ENCODE measurements at places on chromosomes 4 and X.

GRCh38 chr4:19301527-19301926, 950.2 kb upstream of the SLIT2 start:
- DNase-seq, result no peak

DNA sequence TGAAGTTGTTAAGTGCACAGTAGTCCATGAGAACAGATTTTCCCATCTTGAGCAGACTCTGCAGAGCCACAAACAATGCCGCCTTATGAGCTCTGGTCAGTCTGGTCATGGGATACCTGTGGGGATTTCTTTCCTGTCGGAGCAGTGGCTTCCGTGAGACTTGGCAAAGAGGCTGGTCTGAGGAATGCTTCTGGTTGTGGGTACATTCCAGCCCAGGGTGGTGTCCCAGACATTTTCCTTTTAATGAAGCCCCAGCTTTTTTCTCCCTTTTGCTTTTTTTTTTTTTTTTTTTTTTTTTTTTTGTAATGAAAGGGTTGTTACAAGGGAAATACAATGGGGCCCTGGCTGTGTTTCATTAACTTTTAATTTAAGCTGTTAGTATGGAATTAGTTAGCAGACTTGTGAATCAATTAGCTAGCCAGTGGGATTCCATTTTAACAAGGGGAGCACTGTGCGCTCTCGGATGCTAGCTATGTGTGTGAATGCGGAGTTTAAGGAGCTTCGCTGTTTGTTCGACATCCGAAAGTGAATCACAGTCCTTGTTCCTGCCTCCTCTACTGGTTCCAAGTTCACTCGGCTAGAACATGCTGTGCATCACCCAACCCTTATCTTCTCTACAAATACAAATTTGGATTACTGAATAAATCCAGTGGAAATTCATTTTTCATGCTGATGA, 225.1 kb downstream of the CBR4 start:
- no peak for DNase-seq

GRCh38 chr4:140930557-140930956, 174.4 kb upstream of the TBC1D9 start:
- no peak for DNase-seq

DNA sequence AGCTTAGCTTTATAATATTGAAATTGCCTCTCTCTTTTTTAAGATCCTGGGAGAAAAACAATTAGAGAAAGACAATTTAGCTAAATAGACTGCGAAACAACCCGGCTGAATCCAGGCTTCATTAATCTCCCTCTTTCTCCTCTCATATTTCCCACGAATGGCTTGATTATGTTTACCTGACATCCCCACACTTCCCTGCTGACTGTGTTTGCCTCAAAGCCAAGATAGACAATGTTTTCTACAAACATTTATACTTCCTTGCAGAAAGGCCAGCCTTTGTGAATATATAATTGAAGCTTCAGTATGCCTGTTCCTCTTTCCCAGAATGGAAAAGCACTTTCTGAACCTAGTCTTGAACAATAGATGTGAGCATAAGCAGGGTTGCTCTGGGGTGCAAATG, 566.8 kb downstream of the PDHA2 start:
- DNase-seq, result no peak

DNA sequence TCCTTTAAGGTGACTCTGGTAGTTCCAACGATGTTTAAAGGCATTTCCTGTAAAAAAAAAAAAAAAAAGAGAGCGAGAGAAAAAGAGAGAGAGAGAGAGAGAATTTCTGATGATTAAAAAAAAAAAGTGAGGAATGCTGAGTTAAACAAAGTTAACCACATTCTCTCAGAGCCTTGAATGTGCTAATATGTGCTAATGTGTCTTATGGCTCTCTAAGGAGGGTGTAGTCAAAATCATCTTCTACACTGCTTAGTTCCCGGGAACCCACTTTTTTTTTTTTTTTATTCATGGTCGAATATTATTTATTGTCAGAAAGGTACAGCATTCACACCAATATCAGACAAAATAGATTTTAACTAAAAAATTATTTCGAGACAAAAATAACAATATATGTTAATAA, 111.7 kb downstream of the SNCA start:
- DNase-seq, result no peak

- no peak for DNase-seq
Observed at GRCh38 chr4:118113220-118113619, 78.9 kb downstream of the NDST3 start.

- no peak for DNase-seq
Observed at GRCh38 chr4:101065935-101066485, 281.3 kb downstream of the PPP3CA start.

- DNase-seq, result no peak
Observed at GRCh38 chr4:80172203-80172602, 25.1 kb upstream of the PRDM8 start.

DNA sequence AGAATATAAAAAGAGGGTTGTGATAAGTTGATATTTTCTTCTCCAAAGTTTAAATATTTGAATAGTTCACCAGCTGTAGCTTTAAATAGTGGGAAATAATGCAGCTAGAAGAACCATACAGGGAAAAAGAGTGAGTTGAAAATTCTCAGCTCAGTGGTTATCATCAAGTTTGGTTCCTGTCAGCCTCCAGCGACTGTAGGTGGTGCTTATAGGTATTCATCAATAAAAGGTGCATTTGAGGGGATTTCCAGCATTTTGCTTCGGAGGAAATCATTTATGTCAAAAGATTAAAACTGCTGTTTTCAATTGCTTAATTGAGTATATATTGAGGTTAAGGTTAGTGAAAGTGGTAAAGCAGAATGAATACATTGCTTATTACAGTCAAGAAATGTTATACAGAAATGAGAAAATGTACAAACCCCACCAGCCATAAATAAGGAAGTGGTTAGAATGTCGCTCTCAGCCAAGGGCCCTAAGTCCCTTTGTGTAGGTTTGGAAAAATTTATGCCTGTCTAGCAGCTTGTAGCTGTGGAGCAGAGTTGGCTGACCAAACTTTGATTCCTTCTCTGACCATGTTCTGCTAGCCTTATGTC, 532.9 kb upstream of the FTHL17 start:
- no peak for DNase-seq

DNA sequence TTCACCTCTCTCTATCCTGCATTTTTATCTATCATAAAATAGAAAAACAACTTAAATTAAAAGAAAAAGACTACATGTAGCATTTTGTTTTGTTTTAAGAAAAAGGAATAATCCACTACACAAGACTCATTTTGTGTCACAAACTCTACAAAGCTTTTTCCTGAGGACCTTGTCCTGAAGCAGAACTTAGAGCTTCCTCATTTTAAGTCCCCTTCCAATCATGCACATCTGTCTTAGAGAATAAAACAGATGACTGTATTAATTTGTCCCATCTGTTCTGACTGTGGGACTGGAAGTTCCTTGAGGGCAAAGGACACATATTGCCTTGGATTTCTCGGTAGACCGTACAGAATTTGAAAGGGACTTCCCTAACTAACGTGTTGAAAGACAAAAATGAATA, 218.5 kb downstream of the COL25A1 start:
- DNase-seq, result no peak

GRCh38 chr4:112238833-112239232, 7.2 kb downstream of the AP1AR start:
- no peak for DNase-seq

DNA sequence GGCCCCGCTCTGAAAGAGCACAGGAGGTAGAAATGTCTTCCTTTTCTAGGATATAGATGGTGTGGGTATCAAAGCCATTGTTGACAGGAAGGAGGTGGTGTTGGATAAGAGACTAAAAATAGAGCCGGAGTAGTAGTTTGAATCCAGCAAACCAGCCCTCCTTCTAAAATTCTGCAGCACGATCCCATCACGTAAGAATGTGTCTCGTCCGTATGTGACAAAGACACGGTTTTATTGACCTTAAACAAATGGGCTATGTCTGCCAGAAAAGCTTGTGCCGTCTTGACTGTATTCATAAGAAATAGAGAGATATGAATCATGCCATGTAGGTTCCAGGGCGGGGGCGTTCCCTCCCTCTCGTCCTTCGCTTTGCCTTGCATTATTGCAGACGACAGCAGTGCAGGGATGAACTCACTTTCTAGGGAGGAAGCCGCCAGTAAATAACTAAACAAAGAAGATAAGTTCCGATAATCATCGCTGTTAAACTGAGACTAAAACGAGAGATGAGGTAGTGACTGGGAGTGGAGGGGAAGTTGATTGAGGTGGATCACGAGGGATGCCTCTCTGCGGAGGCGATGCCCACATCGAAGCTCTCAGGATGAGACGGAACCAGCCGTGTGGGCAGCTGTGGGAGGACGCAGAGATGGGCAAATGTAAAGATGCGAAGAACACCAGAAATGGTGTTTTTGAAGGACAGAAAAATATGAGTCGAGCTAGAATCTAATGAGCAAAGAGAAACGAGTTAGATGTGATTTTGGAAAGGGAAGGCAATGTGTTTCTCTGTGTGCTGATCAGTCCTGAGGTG, 3.4 kb downstream of the TENM3 start:
- no peak for DNase-seq

- DNase-seq, result no peak
Observed at GRCh38 chr4:83832110-83832825, 296.4 kb downstream of the GPAT3 start.
